H1 (cell line): ENCODE measurements at places on chromosomes 2 and 18. TPM values are rescaled to one million over a fixed set of nuclear protein-coding genes. Genes with fewer than 3 reads are reported as not detected.

DNA sequence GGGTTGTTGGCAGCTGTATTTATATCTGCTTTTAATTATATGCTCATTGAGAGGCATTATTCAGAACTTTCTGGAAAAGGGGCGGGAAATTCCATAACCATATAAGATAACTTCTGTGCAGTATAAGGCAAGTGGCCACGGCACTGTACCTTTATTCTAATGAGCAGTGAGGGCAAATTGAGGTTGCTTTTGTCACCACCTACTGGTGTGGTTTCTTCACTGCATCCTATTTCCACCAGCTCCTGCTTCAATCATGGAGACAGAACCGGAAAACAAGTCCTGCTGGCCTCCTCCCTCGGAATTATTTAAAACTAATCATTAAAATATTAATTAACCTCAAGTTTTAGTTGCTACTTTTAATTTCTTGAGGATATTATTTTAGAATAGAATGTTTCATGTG, 759.4 kb downstream of the CBLN2 start:
- no peak for DNase-seq

DNA sequence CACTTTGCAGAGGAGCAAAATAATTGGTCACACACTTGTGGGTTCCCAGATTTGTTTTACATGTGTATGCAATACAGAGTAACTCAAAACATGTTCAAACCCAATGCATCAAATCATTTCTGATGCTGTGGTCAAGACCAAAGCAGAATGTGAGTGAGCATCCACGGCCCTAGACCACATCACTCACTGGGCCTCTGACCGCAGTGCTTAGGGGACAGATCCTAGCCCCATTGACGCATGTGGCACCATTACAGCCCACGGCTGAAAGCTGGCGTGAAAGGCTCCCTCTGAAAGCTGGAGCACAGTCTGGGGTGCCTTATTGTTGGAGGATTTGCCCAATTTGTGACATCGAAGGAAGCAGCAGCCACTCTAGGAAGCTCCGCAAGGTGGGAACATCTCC, 498.8 kb upstream of the TCF4 start:
- DNase-seq: no peak

- no peak for DNase-seq
Observed at GRCh38 chr2:185643434-185643833, 95.2 kb upstream of the FSIP2 start.

DNA sequence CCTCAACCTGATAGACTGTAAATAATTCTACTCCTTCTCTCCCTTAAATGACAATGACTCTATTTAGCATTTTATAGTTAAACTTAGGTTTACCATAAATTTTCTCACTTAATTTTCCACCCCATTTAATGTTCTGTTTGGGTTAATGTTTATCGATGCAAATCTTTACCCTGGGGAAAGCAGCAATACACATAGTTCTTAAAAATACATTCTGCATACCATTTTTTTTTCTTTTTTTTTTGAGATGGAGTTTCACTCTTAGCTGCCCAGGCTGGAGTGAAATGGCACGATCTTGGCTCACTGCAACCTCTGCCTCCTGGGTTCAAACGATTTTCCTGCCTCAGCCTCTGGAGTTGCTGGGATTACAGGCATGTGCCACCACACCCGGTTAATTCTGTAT, 14.0 kb downstream of the STAM2 start:
- no peak for DNase-seq

DNA sequence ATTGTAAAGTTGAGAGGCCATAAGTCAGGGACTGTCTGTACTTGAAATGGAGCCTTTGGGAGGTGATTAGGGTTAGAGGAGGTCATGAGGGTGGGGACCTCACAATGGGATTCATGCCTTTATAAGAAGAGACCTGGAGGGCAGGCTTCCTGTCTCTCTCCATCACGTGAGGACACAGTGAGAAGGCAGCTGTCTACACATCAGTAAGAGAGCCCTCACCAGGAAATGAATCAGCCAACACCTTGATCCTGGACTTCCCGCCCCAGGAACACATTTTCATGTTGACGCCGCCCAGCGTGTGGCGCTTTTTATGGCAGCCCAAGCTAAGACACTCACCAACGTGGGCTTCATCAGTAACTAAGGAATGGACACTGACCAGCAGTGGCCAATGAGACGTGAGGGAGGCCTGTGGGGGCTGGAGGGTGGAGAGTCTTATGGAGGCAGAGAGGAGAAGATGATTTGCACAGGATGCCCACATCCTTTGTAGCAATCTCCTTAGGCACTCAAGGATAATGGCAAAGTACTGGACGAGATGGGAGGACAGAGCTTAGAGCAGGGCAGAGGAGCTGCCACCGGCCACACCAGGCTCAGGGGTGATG, 162.7 kb downstream of the EIPR1 start:
- no peak for DNase-seq

DNA sequence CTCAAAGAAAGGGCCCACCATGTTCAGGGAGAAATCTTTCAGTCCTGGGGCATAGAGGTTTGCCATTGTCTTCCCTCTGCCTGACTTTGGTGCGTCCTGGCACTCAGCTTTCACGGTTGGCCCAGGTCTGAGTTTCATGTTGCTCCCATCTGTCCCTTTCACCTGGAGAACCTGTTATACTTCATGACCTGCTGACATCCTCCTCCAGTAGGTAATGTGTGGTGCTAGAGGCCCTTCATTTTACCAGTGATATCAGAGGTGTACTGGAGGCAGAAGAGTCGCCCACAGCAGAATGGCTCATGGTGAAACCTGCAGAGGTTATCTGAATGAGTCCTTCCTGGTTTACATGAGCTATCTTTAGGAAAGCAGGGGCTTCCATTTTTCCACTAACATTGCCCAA, 128.8 kb upstream of the DLX2 start:
- no peak for DNase-seq

GRCh38 chr2:193806088-193806774, 1611.5 kb upstream of the TMEFF2 start:
- DNase-seq: no peak

DNA sequence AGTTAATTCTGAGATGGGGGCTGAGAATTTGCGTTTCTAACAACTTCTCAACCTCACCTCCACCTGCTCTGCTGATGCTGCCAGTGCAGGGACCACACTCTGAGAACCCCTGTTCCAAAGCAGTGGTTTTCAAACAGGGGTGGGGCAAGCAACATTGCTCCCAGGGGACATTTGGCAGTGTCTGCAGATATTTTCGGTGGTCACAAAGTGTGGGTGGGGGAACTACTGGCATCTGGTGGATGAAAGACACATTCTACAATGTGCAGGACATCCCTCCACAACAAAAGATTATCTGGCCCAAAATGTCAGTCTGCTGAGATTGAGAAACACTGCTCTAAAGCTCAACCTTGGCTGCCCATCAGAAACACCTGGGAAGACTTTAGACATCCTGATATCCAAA, 188.7 kb upstream of the SATB2 start:
- DNase-seq: no peak

GRCh38 chr18:13831864-13832508, 8.0 kb downstream of the MC5R start:
- DNase-seq: no peak

DNA sequence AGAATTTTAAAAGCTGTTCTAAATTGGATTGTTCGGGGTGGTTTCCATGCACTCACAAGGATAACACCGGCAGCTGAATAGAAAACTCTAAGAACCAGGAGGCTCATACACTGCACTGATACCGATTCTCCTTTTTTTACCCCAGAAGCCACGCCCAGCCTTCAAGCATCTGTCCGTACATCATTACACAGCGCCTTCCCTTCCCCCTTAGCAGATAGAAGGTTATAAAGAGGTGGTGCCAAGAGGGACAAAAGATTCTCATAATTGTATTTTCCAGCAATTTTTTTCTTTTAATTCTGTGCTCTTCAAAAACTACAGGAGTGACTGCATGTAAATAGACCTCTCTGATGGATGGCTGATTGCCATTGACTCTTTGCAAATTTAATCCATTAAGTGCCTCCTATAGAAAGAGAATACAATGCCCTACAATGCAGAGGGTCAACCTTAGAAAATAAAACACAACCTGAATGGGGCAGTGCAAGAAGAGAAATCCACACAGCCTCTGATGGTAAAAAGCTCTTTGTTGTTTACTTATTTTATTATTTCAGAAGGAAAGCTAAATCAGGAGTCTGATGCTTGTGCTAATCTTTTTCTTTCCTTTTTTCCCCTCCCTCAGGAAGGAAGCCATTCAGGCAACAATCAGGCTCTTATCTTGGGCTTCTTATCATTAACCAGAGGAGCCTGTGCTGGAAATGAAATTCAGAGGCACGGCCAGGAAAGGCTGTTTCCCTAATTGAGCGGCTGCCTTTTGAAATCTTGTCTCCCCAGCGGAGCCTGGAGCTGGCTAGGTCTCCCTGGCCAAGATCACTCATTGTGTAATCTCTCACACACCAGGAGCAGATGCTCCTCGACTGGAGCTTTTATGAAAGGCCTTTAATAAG, 198.9 kb upstream of the NABP1 start:
- no peak for DNase-seq

GRCh38 chr2:42791606-42792005, 777 bp downstream of the HAAO start:
- no peak for DNase-seq

GRCh38 chr2:198596985-198597384, 792.6 kb downstream of the PLCL1 start:
- DNase-seq: no peak

HOXD13 gene
- total RNA-seq: not detected in 2 replicates

IL36RN gene
- total RNA-seq: not detected in 2 replicates

FOXI3 gene
- 15.9 and 17.1 TPM in 2 replicates for total RNA-seq

CKAP2L gene
- 19.3 and 20.7 TPM in 2 replicates for total RNA-seq

SRD5A2 gene
- not detected in 2 replicates for total RNA-seq
